ENCODE measurements at places on chromosomes 7 and 10. TPM values are rescaled to one million over a fixed set of nuclear protein-coding genes. Genes with fewer than 3 reads are reported as not detected.

- no peak for DNase-seq
These were observed 161.2 kb downstream of the ZNF33B start for GRCh38 chr10:42477170-42477569.

GRCh38 chr7:93148144-93148543 is at the start of gene SAMD9L:
Gene SAMD9L (minus strand): TSS chr7:93148385. CDS start chr7:93135971, 12,414 bp downstream.
- no peak for DNase-seq

The TAS2R41 gene
- not detected for polyA plus RNA-seq

GRCh38 chr10:104931612-104932134 is 290.6 kb downstream of the SORCS3 start:
- DNase-seq, result peak; percentile 31

The SUMF2 gene
- 152 TPM for polyA plus RNA-seq

- DNase-seq, result no peak
These were observed 342.4 kb upstream of the GRM3 start for GRCh38 chr7:86301301-86301700.

The CRTAC1 gene
- polyA plus RNA-seq, result 21.8 TPM

The TIMM23 gene
- polyA plus RNA-seq, result 70.4 TPM

The TMEM229A gene
- 0.53 TPM for polyA plus RNA-seq

GRCh38 chr7:82172881-82173280 is 270.7 kb downstream of the CACNA2D1 start:
- DNase-seq, result no peak

The TMEM236 gene
- 0.32 TPM for polyA plus RNA-seq

DNA sequence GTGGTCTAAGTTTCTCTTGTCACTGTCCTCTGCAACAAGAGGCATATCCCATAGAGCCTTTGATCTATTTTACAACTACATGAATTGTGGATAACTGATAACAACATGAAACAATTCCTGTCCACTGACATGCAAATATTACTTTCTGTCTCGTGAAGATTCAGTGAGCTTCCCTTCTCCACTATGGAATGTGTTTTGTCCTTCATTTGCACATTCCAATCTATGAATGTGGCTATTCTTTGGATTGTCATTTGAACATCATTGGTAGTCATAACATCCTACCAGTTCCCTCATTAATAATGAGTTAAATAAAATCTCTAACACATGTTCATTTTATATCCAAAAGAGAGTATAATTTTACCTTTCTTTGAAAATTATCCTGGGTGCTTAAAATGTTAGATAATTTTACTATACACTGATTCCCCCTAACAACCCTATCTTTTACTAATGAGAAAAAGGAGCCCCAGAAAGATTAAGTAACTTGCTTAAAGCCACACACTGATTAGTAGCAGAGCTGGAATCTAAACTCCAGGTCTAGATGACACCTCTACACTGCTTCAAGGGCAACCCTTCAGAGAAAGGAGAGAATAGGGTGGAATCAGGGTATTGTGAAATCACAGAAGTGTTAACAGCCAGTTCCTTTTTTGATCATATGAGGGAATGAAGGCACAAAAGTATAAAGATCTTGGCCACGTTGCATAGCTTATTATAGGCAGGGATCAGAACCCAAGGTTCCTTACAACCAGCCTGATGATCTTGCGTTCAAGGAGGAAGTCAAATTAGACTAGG is 39.1 kb downstream of the PDE1C start:
- DNase-seq, result no peak

The RHOBTB1 gene
- polyA plus RNA-seq, result 58.5 TPM

The ZNF485 gene
- 4.4 TPM for polyA plus RNA-seq

The DOCK1 gene
- polyA plus RNA-seq, result 62.7 TPM

The CRHR2 gene
- polyA plus RNA-seq, result not detected

- no peak for DNase-seq
These were observed 400.0 kb upstream of the FZD8 start for GRCh38 chr10:36042135-36042534.

- DNase-seq, result no peak
These were observed 120.4 kb downstream of the CUBN start for GRCh38 chr10:17009212-17009700.

The PTPRE gene
- 4.0 TPM for polyA plus RNA-seq

GRCh38 chr10:96287392-96288105 is 16.2 kb upstream of the BLNK start:
- DNase-seq, result peak; percentile 69

The GIMAP1 gene
- polyA plus RNA-seq, result 2.4 TPM

- no peak for DNase-seq
These were observed 8.5 kb downstream of the LRRC18 start for GRCh38 chr10:48931188-48931587.

The ASZ1 gene
- polyA plus RNA-seq, result not detected

The ZKSCAN1 gene
- 57.3 TPM for polyA plus RNA-seq

DNA sequence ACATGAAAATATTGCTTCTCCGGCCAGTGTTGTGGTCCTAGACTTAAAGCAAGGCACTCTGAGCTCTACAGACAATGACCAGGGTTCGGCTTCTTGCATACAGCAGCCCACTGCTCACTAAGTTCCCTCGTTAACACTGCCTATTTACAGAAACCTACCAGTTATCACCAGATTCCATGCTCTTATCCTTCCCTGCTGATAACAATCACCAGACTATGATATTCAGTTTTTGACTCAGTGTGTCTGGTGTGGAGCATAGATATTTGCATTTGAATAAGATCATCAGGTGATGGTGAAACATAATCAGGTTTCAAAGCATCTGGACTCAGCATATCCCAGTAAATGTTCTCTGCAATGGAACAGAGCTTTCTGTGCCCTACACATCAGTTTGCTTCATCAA is 182.3 kb downstream of the SNX13 start:
- DNase-seq, result no peak

GRCh38 chr10:109929501-109930219 is 6.3 kb upstream of the XPNPEP1 start:
- DNase-seq, result no peak

DNA sequence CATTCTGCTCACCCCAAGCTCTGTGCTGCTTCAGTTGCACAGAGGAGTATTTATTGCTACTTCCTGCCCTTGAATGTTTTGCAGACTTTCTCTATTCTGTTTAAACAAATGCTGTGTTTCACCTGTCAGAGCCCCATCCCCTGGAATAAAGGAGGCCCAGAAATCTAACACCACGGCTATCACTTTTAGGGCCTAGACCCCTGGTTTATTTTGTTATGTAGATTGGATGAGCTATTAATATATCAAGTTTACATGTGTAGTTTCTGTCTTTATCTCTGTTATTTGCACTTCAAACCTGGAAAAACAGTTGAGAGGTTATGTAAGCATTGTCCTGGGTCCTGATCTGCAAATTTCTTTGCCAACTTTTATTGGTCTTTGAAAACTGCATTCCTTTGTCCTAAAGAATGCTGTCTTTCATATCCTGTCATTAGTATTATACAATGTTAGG is 630.1 kb downstream of the PARD3 start:
- no peak for DNase-seq

DNA sequence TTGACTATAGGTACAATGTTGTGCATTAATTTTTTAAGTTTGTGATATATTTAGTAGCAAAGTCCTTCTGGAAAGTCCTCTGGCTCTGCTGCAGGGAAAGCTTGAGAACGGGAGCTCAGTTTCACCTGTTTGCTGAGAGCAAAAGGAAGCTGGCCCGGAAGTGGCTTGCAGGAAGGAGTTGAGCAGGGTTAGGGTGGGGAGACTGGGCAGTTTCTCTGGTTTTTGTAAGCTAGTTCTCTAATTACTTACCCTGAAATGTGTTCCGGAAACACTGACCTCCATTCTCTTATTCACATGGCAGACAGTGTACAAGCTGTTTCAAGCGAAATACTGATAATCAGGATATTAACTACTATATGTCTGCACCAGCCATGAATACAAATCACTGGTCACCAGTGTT is 22.3 kb downstream of the MAP3K8 start:
- no peak for DNase-seq

DNA sequence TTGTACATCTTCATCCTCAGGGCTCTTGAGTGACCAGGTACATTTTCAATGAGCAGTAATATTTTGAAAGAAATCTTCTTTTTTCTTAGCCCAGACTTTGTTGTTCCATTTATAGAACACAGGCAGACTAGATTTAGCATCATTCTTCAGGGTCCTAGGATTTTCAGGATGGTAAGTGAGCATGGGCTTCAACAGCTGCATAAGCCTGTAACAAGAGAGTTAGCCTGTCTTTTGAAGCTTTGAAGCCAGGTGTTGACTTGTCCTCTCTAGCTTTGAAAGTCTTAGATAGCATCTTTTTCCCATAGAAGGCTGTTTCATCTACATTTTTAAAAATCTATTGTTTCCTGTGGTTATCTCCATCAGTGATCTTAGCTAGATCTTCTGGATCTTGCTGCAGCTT is 4.5 kb upstream of the NDUFA5 start:
- no peak for DNase-seq

- no peak for DNase-seq
These were observed 39.8 kb upstream of the SRGN start for GRCh38 chr10:69048103-69048502.

DNA sequence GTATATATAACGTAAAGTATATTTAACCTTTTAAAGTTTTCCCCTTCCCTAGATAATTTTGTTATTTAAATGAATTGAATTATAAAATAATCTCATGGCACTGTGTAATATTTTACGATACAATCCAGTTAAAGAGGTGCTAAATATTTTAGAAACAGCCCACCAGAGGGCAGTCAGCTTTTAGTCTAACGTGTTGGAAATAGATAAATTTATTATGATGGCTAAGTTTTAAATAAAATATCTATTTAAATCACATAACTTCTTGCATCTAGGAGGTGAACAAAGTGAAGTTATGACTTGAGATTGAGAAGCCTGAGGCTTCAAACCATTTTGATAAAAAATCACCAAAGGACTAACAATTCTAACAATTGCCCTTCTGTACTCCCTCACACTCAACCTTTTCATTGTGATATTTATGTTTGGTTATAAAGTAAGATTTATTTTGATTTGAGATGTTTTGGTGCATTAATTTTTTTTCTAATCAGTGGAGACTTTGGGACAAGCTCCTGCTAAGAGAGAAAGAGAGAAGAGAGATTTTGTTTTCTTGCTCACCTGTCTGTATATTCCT is 171.5 kb upstream of the SP4 start:
- DNase-seq, result no peak

GRCh38 chr7:100538348-100538653 is 702 bp upstream of the AGFG2 start:
- DNase-seq, result no peak

- DNase-seq, result no peak
These were observed 100.4 kb downstream of the TAX1BP1 start for GRCh38 chr7:27840313-27840712.

DNA sequence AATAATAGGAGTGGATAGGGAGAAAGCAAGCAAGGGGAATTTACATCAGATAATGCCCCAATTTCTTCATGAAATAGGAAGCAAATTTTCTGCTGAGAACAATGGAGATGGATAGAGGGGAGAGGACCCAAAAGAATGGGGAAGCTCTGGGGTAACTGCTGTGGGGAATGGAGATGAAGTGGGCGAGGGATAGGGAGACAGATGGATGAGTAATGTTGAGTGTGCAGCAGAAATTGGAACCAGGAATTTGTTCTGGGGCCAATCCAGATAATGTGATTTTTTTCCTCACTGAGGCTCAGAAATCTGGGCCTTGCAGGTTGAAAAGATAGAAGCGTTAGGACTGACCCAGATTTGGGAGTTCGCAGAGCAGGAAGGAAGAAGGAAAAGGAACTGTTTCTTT is 24.5 kb upstream of the MRC1 start:
- no peak for DNase-seq

- DNase-seq, result no peak
These were observed 40.1 kb upstream of the PPP1R17 start for GRCh38 chr7:31646942-31647341.

The DDC gene
- 70.4 TPM for polyA plus RNA-seq

GRCh38 chr7:30996883-30997282 is 33.1 kb downstream of the GHRHR start:
- DNase-seq, result no peak

The CALML3 gene
- polyA plus RNA-seq, result not detected

The AEBP1 gene
- polyA plus RNA-seq, result 64.8 TPM
